ENCODE measurements at places on chromosomes 4 and X.

DNA sequence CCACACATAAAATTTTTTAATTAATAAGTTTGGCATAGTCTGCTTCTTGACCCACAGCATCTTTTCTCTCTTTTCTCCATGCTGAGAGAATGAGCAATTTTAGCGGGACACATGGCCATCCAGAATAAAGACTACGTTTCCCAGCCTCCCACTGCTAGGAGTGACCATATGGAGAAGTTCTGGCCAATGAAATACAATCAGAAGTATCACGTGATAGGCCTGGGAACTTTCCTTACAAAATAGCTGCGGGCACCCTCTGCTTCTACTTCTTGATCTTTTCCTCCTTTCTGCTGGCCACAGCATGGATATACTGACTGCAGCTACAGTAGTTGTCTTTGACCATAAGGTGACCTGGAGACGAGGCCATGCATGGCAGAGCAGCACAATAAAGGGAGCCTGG is 348.0 kb downstream of the BCOR start:
- DNase-seq, result no peak

DNA sequence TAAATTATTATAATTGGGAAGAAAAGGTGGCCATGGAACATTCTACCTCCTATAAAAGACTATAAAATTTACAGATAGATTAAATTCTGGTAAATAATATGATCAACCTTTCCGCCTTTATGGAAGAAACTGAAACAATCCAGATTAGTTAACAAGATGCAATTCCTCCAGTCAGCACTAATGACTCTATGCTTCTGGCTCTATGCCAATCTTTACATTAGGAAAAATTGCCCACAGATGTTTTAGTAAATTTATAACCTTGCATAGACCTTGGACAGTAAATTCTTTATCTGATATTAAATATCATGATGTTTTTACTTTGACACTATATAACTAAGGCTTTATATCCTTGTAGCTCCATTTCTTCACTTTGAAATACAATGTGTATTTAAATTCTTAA is 2302.5 kb downstream of the ARAP2 start:
- no peak for DNase-seq

DNA sequence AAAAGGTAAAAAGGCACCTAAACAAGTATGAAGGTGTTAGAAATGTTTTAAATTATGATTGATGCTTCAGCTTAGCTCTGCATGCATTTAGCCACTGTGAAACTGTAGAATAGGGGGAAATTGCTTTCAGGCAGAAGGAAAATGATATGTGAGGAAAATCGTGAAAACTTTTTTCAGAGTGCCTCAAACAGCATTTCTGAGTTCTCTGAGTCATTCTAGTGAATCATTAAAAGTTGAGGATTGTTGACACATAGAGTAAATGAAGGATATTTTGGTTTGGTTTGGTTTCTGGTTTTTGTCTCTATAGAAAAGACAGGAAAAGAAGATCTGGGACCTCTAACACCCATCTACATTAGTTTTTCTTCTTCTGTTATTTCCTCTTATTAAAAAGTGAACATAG is 332.5 kb upstream of the TRAM1L1 start:
- DNase-seq, result no peak

DNA sequence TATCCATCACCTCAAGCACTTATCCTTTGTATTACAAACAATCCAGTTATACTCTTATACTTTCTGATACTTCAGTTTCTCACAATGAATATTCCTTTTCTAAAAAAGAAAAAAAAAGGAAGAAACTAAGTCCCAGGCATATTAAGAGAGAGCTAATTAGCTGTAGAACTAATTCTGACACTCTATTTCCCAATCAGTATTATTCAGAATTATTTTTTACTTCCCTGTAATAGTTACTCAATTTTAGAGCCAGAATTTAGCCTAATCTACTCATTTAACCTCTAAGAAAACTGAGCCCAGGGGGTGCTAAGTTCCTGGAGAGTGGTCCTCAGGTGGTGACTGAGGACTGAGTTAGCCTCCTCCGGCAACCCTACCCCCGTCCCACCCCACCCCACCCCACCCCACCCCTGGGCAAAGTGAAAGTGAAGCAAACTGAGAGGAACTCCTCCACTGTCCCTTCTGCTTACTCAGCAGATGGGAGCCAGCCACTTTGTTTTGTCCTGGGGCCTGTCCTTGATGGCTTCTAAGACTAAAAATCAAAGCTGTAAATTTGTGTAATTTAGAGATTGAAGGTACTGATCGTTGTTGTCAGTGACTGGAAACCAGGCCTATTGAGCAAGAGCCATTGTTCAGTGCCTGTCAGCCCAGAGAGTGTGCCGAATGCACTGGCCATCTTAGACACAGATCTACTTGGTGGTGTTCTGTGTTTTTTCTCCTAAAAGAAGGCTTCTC is 162.1 kb downstream of the CBR4 start:
- DNase-seq, result no peak

Data from activated CD8-positive, alpha-beta memory T cell treated with anti-CD3 and anti-CD28 coated beads for 4 hours (primary cell).